Activated CD8-positive, alpha-beta T cell treated with anti-CD3 and anti-CD28 coated beads for 36 hours (primary cell): ENCODE measurements at places on chromosomes 3 and 15. TPM values are rescaled to one million over a fixed set of nuclear protein-coding genes. Genes with fewer than 3 reads are reported as not detected.

GRCh38 chr3:55591888-55592287 is 104.8 kb upstream of the WNT5A start:
- DNase-seq: no peak

DNA sequence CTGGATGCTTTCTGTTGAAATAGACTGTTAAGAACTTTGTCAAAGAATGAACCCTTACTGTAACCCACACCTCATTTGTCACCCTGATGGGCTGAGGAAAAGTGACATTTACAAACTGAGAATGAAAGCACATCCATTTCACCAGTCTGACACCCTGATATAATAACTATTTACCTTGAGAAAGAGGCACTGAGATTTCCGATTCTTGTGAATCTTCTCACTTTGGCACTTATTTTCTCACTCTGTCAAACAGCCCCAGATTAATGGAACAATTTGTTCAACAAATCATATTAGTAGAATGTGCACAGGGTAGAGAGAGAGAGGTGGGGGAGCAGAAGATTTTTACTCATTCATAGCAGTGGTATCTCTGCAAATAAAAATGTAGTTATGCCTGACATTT is 606.9 kb downstream of the MCTP2 start:
- no peak for DNase-seq

DNA sequence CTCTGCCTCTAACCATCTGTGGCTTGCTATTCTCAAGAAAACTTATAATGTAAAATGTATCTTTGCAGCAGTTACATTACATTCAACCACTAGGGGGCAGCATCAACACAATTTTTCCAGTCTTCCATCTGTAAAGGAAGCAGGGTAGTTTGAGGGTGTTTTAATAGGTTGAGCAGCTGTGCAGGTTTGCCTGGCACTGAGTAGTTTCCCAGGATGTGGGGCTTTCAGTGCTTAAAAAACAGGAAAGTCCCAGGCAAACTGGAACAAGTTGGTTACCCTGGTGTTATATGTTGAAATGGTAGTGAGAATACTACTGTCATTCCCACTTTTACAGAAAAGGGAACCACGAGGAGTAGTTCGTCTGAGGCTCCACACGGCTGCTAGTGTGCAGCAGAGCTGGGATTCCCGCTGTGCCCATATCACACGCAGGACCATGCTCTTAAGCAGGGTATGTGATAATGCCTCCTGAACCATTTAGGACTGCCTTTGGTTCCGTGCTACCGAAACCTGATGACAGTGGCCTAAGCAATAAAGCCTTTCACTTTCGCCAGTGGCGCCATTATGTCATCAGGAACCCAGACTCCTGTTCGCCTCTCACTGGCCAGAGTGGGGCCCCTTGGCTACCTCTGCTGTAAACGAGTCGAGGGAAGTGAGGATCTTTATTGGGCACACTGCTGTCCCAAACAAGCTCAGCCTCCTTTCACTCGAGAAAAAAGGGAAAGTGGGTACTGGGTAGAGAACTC is 64.7 kb upstream of the ZBTB38 start:
- peak; percentile 74 for DNase-seq

DNA sequence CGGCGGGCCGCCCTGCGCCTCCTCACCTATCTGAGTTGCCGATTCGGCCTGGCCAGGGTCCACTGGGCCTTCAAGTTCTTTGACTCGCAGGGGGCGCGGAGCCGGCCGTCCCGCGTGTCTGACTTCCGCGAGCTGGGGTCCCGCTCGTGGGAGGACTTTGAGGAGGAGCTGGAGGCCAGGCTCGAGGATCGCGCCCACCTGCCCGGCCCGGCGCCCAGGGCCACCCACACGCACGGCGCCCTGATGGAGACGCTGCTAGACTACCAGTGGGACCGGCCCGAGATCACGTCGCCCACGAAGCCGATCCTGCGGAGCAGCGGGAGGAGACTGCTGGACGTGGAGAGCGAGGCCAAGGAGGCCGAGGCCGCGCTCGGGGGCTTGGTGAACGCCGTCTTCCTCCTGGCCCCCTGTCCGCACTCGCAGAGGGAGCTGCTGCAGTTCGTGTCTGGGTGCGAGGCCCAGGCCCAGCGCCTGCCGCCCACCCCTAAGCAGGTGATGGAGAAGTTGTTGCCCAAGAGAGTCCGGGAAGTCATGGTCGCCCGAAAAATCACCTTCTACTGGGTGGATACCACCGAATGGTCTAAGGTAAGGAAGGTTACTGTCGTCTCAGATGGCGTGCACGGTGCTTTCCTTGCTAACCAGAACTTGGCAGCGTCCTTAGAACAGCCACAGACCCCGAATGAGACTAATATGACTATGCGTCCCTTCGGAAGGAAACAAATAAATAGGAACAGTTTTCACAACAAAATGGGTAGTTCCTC is 567 bp downstream of the TICRR start:
- DNase-seq: peak; percentile 39

- no peak for DNase-seq
Observed at GRCh38 chr3:106945435-106945834, 431.8 kb upstream of the CCDC54 start.

DNA sequence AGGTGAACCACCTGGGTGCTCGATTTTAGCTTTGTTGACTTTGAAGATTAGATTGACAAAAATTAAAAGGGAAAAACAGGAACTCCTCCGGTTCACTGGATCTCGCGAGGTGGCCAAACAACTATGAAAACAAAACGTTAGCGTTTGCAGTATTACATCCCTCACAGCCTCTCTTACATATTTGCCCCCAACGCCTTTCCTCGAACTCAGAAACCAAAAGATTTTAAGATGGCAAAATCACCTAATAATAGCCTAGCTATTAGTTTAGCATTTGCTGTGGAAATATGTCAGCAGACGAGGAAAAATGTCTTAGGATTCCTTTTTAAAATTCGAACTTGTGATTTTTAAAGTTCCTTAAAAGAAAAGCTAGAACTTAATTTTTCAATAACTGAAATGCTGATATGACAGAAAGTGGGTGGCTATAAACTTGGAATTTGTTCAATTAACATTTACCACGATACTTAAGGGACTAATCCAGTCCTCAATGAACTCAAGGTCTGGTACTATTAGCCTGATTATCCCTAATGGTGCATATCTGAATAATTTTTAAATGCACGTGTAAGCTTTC is 491 bp upstream of the SENP7 start:
- DNase-seq: no peak

GRCh38 chr3:40864146-40864782 is 335.0 kb upstream of the CTNNB1 start:
- no peak for DNase-seq

- no peak for DNase-seq
Observed at GRCh38 chr3:160133757-160134156, 91.5 kb upstream of the C3orf80 start.

IMPG2 gene
- 0.13 TPM for total RNA-seq

MOBP gene
- not detected for total RNA-seq
